Activated naive CD8-positive, alpha-beta T cell treated with anti-CD3 and anti-CD28 coated beads, Interleukin-2, amount 10 ng/mL, durations not matched to agents 7 days and 5 days (primary cell): ENCODE measurements at places on chromosomes 12 and 14. TPM values are rescaled to one million over a fixed set of nuclear protein-coding genes. Genes with fewer than 3 reads are reported as not detected.

- DNase-seq: no peak
These were observed 65.9 kb downstream of the NOVA1 start for GRCh38 chr14:26531894-26532293.

- DNase-seq: peak; percentile 64
These were observed 44.7 kb downstream of the CCDC88C start for GRCh38 chr14:91372671-91373495.

DNA sequence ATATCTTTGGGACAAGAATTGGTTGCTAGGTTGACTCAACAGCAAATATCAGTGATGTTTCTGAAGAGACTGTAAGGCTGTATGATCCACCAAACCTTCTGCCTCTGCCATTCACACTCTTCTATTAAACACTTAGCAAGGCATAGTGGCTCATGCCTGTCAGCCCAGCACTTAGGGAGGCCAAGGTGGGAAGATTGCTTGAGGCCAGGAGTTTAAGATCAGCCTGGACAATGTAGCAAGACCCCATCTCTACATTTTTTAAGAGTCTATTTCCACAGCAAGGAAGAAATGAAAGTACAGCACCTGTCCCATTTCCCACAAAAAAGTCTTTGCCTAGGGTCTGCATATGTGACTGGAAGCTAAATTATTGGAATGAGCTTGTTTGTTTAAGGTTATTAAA is 7.8 kb downstream of the ARG2 start:
- DNase-seq: no peak

The SERPINA10 gene
- not detected for total RNA-seq

GRCh38 chr14:93318927-93319326 is 13.9 kb downstream of the BTBD7 start:
- no peak for DNase-seq

DNA sequence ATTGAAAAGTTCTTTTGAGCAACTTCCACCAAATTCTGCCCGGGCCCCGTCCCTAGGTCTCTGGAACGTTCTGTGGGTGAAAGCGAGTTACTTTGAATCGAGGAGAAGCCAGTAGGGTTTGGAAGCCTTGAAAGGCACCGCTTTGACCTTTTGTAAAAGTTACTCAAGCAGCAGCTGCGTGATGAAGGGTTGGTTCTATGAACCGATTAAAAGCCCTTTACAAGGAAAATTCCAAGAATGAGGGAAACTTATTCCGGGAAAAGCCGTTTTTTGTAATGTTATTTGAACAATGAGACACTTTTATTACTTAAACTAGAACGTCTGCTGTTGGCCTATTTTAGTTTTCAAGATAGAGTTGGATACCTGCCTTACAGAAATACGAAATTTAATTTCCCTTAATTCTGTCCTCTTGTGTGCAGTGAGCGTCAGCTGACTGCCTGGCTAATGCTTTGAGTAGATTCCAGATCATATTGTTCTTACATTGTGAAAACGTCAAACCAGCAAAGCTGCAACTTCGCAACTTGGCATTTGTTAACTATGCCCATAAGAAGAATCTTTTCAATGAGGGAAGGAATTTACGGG is 906 bp downstream of the LARP4 start:
- DNase-seq: no peak

GRCh38 chr14:89519040-89519439 is 102.0 kb upstream of the FOXN3 start:
- no peak for DNase-seq

The RARG gene
- total RNA-seq: 38.1 TPM

GRCh38 chr12:70919597-70920035 is 922 bp downstream of the PTPRR start:
- DNase-seq: no peak
